ENCODE measurements at places on chromosomes 11 and 22.
A peak's percentile ranks its signal among the peaks of the same experiment; 100 is the strongest.

DNA sequence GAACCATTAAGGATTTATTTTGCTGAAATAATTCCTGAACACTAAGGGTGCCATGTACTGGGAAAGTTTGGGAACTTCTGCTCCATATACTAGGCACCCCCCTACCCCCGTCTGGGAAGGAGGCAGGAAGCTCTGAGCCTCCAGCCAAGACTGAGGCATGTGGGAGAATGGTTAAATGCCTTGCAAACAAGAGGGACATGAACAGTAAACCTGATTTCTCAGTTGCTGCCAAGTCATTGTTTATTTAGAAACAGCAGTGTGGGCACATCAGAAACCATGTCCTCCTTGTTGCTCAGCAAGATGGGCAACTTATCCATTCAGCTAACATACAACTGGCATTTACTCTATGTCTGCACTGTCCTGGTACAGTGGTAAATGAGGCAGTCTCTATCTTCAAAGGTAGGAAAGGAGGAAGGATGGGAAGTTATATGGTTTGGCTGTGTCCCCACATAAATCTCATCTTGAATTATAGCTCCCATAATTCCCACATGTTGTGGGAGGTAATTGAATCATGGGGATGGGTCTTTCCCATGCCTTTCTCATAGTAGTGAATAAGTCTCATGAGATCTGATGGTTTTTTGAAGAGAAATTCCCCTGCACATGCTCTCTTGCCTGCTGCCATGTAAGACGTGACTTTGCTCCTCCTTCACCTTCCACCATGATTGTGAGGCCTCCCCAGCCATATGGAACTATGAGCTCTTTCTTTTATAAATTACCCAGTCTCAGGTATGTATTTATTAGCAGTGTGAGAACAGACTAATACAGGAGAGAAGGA, 459.1 kb downstream of the MIAT start:
- no peak for DNase-seq

- peak; percentile 15 for DNase-seq
Observed at GRCh38 chr11:73625696-73626318, 20.6 kb upstream of the PLEKHB1 start.

GRCh38 chr11:18849406-18849805, 57.8 kb upstream of the PTPN5 start:
- DNase-seq: no peak

- no peak for DNase-seq
Observed at GRCh38 chr22:24503843-24504338, 8.8 kb downstream of the UPB1 start.

DNA sequence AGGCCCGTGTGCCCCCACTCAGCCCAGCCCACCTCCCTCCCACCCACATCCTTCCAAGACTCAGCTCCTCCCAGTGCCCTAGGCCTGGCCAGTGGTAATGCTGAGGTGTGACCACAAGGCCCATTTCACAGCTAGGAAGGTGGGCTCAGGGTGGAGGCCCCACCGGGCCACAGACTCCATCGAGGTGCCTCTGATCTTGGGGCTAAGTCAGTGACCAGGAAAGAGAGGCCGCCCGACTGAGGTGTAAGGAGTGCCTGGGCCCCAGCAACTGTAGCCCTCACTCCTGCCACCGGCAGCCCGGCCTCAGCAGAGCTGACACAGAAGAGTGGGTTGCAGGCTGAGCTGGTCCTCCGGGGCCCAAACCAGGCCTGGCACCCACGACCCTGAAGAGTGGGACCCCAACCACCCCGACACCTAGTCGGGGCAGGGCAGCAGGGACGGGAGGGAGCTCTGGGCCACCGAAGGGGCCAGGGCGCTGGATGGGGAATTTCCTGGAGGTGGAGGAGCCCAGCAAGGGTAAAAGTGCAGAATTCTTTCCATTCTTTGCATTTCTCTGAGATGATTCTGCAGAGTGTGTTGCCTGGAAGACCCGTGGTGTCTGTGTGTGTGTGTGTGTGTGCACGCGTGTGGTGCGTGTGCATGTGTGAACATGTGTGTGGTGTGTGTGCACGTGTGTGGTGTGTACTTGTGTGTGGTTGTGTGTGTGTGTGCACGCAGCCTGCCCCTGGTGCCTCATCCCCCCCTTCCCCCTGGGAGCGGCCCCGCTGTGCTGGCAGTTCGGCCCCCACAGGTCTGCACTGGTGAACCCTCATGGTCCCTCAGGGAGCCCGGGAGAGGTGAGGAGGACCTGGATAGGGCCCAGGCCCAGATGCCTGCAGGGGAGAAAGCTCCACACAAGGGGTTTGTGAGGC, 8.3 kb upstream of the PIM3 start:
- no peak for DNase-seq

- no peak for DNase-seq
Observed at GRCh38 chr11:85299258-85299942, 327.7 kb downstream of the DLG2 start.

DNA sequence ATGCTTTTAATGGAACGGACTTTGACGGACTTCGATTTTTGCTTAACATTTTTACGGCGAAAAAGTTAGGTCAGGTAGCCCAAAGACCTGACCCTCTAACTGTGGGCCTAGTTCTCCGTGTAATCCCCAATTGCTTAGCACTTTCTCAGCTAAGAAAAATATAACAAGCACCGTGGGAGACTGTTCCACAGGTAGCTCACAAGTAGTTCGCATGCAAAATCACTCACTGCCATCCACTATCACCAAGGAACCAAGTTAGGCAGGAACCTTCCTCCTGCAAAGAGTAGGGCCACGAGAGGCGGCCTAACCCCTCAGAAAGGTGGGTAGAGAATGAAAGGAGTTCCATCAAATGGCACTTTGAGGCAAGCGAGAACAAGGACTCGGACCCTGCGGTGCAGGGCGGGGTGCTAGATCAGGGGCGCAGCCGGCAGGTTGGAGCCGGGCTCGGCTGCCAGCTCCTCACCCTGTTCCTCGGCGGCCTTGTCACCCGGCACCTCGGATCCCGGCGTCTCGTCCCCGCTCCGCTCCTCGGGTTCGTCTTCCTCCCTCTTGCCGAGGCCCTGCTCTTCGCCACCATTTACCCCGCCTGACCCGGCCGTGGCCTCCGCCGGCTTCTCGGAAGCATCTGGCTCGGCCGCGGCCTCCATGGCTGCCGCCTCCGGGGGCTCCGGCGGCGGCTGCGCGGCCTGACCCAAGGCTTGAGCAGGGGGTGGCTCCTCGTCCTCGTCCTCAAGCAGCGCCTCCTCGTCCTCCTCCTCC, 922 bp downstream of the HNRNPUL2 start:
- DNase-seq: no peak

GRCh38 chr22:42905702-42906183, 48.7 kb upstream of the ARFGAP3 start:
- no peak for DNase-seq

All from GM12864 (cell line).